SJSA1 (cell line): ENCODE measurements at places on chromosomes 12 and 14.

DNA sequence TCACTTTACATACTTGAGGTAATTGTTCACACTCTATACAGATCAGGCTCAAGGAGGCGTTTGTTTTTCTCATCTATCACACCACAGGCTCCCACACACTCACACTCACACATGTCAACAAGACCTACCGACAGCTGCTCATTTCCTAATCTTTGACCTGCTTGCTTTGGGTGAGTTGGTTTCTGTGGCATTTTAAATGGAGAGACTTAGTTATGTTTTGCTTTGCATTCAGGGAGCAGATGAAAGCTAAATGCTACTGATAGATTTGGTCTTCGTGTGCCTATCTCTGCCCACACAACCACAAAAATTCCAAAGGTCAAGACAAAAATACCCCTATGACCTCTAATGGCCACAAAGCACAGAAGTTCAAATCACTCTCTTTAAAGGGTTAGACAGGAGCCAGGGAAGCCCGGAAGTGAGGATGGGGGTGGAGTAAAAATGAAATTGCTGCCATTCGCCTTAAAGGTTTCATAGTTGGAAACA, 203.5 kb upstream of the G2E3 start:
- no peaks in the 10 kb centered on the region for H3K4me1 ChIP-seq
- no peak for DNase-seq
- no peaks in the 10 kb centered on the region for H3K36me3 ChIP-seq
- H3K4me3 ChIP-seq = no peak overlapping the region
- H3K27ac ChIP-seq = no peak overlapping the region

- H3K27ac ChIP-seq = no peak overlapping the region
- H3K4me3 ChIP-seq = no peak overlapping the region
- no peaks in the 10 kb centered on the region for H3K27me3 ChIP-seq
- peaks cover 20% of the 10 kb centered on the region for H3K4me1 ChIP-seq
- no peaks in the 10 kb centered on the region for H3K36me3 ChIP-seq
- DNase-seq = peak; percentile 12
Observed at GRCh38 chr12:93137656-93138612, 208.8 kb upstream of the EEA1 start.

DNA sequence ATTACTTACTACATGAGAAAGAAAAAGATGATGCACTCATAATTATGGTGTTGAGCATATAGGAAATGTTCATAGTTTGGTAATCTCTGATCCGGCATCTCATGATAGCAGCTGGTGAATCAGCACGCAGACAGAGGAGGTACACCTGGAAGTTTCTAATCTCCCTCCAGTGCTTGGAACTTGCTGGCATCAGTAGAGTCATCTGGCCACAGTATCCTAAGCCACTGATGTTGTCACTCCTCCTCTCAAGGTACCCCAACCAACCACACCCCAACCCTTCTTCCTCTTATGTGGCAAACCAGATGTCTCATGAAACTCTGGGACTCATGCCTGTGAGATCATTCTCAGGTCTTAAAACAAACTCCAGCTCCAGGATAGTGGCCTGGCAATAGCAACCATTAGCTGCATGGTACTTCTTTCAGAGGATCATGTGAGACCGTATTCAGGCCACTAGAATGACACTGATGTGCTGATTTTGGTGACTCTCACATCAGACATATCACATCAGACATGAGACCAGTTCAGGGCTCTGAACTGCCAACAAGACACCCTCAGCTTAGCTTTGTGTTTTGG, 143.0 kb downstream of the RASSF9 start:
- peaks cover 64% of the 10 kb centered on the region for H3K36me3 ChIP-seq
- H3K27me3 ChIP-seq = no peaks in the 10 kb centered on the region
- H3K27ac ChIP-seq = no peak overlapping the region
- peaks cover 13% of the 10 kb centered on the region for H3K4me1 ChIP-seq
- DNase-seq = peak; percentile 75

- H3K4me3 ChIP-seq = no peak overlapping the region
- no peak overlapping the region for H3K27ac ChIP-seq
- H3K36me3 ChIP-seq = no peaks in the 10 kb centered on the region
- peak; percentile 19 for DNase-seq
Observed at GRCh38 chr12:93614917-93615596, 42.6 kb downstream of the SOCS2 start.

GRCh38 chr12:1618489-1618888, 10.5 kb upstream of the WNT5B start:
- no peaks in the 10 kb centered on the region for H3K36me3 ChIP-seq
- H3K4me3 ChIP-seq = no peak overlapping the region
- H3K4me1 ChIP-seq = peaks cover 6% of the 10 kb centered on the region
- H3K27ac ChIP-seq = no peak overlapping the region
- no peak for DNase-seq

- H3K27me3 ChIP-seq = no peaks in the 10 kb centered on the region
- peaks cover 45% of the 10 kb centered on the region for H3K4me1 ChIP-seq
Observed at GRCh38 chr12:70982991-70983390, 62.5 kb upstream of the PTPRR start.

DNA sequence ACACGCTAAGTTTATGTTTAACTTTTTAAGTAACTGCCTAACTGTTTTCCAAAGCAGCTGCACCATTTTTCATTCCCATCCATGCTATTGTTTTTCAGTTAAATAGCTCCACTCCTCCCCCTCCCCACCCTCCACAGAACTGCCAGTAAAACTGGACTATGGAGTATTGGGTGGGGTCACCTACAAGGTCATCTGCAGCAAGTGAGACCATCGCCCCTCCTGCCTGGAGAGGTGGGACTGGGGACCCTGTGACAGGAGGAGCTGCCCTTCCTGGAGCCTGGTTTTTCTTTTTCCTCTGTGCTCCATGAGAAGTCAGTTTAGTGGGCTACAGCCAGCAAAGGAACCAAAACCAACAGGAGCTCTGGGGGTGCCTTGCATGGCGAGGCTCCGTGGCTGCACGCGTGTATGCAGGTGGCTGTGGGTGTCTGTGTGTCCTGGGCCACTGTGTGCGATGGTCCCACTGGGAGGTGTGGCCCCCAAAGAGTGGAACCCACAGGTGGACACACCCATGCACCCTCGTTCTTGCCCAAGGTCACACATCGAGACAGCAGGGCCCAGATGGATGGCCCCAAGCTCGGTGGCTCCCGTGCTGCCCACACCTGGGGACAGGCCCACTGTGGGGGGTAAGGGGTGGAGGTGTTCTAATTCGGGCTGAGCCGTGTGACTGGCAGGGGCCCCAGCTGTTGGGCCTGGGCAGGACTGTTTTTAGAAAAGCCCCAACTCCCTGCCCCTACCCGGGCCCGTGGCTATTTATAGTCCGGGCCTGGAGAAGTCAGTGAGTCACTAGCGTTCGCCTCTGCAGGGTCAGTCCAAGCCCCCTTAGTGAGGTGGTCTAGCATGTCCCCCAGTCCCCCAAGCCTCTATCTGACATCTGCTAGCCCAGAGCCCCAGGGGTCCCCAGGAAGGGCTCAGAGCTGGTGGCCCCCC, 2.3 kb upstream of the ADSS1 start:
- H3K36me3 ChIP-seq = peaks cover 17% of the 10 kb centered on the region
- no peak overlapping the region for H3K27ac ChIP-seq
- peaks cover 5% of the 10 kb centered on the region; the same call in 1 of the 2 replicates for H3K27me3 ChIP-seq
- H3K4me3 ChIP-seq = no peak overlapping the region

GRCh38 chr12:121050725-121051124, 11.7 kb upstream of the OASL start:
- DNase-seq = no peak
- H3K4me1 ChIP-seq = no peaks in the 10 kb centered on the region
- no peaks in the 10 kb centered on the region for H3K36me3 ChIP-seq
- H3K27ac ChIP-seq = no peak overlapping the region

GRCh38 chr12:68733661-68734071, 12.3 kb upstream of the SLC35E3 start:
- H3K36me3 ChIP-seq = peaks cover 71% of the 10 kb centered on the region
- no peaks in the 10 kb centered on the region; the same call in 1 of the 2 replicates for H3K4me1 ChIP-seq
- DNase-seq = peak; percentile 14
- H3K27ac ChIP-seq = no peak overlapping the region
- no peaks in the 10 kb centered on the region; the same call in 1 of the 2 replicates for H3K27me3 ChIP-seq
- no peak overlapping the region for H3K4me3 ChIP-seq

- no peak for DNase-seq
- H3K27ac ChIP-seq = no peak overlapping the region
- no peaks in the 10 kb centered on the region for H3K36me3 ChIP-seq
- no peak overlapping the region for H3K4me3 ChIP-seq
Observed at GRCh38 chr14:100423317-100424010, 100.3 kb downstream of the SLC25A47 start.

DNA sequence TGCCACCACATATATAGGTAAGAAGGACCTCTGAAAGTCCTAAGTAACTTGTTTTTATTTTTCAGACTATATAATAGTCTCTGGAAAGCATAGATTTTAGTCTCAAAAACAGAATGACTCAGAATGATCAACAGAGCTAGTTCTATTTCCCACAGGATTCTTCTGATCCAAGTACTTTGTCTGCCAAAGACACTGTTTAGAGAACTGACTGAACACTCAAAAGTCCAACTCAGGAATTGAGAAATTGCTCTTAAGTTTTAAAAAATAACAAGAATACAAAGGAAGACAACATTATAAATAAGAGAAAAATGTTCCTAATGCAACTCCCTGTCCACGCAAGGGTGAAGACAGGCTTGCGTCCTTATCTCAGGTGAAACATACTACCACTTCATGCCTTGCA, 29.0 kb downstream of the LGMN start:
- DNase-seq = no peak
- H3K27me3 ChIP-seq = no peaks in the 10 kb centered on the region
- H3K27ac ChIP-seq = no peak overlapping the region
- H3K4me1 ChIP-seq = no peaks in the 10 kb centered on the region; the same call in 1 of the 2 replicates
